ENCODE measurements at places on chromosomes 6 and 20. TPM values are rescaled to one million over a fixed set of nuclear protein-coding genes. Genes with fewer than 3 reads are reported as not detected.

Gene GUCA1A
- total RNA-seq, result not detected

Gene SDCBP2
- 5.0 TPM for total RNA-seq

Gene LMBRD1
- 26.3 TPM for total RNA-seq

Gene ZNF165
- total RNA-seq, result 0.84 TPM

Gene IFT52
- total RNA-seq, result 32.6 TPM

DNA sequence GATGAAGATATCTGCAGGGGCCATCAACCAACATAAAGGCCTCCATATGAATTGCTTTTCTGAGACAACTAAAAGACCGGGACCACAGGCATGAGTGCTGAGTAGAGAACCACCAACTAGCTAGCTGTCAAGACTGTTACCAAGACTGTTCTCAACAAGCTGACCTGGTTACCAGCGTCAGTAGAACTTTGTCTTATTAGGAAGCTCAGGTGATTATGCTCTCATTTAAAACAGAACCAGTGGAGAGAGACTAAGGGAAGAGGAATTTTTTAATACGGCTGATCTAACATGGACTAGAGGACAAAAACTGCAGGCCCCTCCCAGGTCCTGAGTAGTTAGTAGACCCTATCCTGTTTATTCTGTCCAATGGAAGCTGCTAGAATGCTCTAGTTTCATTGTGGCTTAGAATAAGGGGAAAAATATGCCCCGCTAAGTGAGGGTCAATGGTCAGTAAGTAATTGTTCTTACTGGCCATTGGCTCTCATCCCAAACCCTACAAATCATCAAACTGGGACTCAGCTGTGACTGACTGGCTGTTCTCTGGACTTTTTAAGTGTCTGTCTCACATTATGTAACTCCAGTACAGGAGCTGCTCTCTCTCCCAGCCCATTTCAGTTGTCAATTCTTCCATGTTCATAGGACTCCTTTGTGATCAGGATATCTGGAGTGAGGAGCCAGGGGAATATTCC, 3.8 kb upstream of the DYNLRB1 start:
- no peak for DNase-seq

DNA sequence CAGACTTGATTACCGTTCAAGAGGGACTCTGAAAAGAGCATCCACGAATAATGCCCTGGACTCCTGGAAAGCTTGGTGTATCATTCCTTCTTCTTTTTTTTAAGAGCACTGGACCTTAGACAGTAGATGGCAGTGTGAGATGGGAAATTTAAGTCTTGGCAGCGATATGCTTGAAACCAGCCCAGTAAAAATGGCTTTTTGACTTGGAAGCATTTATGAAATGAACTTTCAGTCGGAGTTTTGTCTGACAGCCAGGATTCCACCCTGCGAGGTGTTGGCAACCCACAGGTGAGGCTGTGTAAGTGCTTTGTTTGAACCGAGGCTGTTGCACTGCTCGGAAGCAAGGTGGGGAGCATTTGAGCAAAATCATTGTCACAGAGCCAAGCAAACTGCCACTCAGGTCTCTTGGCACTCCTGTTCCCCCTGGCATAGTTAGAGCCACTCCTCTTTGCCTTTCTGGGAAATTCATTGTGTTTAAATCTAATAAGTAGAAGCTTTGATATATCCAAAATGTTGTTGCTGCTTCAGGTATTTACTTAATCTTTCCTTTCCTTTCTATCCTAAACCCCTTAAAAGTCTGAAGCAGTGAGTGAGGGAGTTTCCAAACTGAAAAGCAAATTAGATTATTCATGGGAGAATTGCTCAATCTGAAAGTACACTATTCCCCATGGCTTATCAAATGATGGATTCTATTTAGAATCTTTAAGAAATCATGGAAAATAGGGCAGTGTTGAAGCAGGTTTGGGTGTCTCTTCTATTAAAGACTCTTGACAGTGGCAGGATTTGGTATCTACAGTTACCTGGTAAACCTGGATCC, 272.8 kb upstream of the SLC35B3 start:
- peak; percentile 40 for DNase-seq

DNA sequence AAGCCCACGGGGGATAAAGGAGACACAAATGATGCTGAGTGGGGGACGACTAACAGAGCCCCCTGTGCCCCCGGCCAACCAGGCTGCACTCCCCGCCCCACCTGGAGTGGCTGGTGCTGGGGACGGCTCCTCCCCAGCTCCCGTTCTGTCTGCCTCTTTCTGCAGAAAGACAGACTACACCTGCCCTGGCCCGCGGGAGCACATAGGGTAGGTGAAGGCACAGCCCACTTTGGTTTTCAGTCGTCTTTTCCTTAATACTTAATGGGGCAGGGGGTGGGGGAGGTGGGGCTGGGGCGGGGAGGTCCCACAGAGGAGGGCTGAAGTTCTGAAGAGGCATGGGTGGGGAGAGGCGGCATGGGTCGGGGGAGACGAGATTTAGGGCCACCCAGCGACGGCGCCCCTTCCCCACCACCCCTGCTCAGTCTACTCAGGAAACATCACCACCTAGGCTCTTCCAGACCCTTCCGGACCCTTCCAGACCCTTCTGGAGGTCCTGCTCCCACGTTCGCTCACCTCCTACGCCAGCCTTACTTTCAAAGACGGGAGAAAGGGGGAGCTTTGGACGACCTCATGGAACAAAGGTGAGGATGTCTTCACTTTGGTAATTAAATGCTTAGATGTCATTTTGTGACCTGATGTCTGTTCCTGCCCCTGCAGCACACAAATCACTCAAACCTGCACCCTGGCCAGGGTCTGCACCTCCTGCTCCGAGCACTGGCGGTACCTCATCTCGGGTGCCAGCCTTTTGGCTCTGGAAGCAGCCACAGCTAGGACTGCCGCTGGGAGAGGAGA, 21.2 kb upstream of the FRMD1 start:
- DNase-seq, result no peak

GRCh38 chr6:163570579-163571231, 156.2 kb downstream of the QKI start:
- DNase-seq, result no peak

DNA sequence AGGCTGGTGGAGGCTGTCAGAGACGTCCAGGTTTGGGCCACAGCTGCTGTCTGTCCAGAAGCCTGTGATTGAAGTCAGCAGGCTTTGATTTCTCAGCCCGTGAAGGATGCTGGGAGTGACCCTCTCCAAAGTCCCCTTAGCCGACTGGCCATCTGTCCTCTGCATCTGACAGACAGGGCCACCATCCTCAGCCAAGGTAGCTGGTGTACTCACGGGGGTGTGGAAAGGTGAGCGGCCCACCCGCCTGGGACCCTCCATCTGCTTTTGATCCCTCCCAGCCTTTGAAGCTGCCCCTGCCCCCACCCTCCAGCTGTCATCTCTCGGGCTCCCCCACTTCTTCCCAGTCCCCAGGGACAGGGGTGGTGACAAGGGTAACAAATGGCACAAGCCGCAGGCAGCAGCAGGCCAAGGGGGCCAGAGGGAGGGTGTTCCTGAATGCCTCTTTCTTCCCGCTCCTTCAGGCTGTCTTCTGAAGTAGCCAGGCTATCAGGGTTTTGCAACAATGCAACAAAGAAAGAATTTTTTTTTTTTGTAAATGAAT, 84.4 kb downstream of the EYA2 start:
- no peak for DNase-seq

DNA sequence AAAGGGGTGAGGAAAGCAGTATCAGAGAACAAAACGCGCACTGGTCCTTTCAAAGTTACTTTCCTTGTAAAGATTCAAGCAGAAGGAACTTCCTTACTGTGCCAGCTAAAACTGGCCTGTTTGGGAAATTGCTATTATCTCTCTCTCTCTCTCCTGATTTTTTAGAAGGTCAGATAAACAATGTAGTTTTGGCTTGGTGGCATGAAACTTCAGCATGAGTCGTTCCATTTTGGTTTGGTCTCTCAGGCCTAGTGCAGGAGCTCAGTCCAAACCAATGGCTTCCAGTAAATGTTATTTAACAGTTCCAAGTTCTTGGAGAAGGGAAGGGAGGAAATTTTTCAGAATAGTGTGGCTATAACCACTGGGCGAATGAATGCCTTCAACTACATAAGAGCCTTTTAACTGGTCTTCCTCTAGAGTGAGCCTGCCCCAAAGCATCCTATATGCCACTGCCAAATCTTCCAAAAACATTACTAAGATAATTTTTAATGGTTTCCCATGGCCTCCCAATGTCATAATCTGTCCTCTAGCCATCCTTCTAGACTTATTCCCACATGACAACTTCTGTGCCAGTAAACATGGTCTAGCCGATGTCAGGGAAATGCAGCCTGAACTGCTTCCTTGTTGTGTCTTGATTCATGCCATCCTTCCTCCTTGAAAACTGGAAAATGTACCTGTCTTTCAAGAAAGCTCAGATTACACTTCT, 9.1 kb upstream of the SNX9 start:
- no peak for DNase-seq

GRCh38 chr6:150395388-150396009, 26.7 kb downstream of the IYD start:
- peak; percentile 48 for DNase-seq

GRCh38 chr20:37839432-37839827, 63.5 kb upstream of the VSTM2L start:
- DNase-seq, result no peak

GRCh38 chr20:35883778-35884540, 70.3 kb downstream of the SCAND1 start:
- DNase-seq, result peak; percentile 100

DNA sequence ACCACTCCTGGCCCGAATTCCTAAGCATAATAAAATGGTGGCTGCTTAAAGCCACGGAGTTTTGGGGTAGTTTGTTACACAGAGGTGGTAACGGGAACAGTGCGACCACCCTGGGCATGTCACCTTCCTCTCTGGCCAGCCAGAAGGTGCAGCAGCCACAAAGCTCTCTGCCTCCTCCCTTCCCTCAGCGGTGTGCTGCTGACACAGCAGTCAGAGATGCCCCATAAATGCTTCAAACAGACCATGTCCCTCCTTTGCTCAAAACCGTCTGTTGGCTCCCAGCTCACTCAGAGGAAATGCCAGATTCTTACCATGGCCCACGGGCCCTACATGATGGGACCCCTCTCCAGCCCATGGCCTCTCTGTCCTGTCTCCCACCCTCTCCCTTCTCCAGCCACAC, 12.1 kb upstream of the TCF15 start:
- DNase-seq, result no peak

All from NCI-H460 (cell line).